ENCODE measurements at places on chromosomes 2 and 18. TPM values are rescaled to one million over a fixed set of nuclear protein-coding genes. Genes with fewer than 3 reads are reported as not detected.

DNA sequence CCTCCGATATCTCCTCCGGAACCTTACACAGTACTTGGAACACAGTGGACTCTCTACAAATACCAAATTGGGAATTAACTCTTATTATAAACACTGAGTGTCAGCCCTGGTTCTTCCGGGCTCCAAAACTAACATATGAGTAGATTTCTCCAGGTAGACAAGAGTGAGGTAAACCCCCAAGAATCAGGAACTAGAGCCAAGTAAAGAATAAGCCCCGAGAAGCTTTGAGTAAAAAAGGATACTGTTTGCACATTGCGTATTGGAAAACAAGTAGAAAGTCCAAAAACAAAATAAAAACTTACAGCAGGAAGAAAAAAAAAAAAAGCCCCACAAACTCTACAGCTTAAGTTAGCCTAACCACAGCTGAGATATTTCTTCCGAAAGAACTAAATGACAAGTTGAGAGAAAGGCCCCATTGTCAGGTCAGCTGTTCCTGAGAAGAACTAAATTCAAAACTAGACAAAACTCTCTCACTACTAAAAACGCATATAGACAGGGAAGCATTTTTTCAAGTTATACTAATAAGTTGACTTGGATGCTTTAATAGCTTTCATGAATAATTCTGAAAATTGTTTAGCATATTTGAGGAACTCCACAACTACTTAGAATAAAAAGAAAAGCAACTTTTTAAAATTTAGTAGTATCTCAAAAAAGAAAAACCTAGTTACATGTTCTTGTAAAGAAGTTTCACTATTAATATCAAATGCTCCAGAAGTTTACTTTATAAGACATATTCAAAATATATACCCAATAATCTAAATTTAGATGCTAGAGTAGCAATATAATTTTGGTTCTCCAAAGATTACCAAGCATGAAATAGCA is 4.3 kb upstream of the HAAO start:
- no peak for DNase-seq

GRCh38 chr18:45780568-45780967 is 44.9 kb upstream of the SIGLEC15 start:
- no peak for DNase-seq

DNA sequence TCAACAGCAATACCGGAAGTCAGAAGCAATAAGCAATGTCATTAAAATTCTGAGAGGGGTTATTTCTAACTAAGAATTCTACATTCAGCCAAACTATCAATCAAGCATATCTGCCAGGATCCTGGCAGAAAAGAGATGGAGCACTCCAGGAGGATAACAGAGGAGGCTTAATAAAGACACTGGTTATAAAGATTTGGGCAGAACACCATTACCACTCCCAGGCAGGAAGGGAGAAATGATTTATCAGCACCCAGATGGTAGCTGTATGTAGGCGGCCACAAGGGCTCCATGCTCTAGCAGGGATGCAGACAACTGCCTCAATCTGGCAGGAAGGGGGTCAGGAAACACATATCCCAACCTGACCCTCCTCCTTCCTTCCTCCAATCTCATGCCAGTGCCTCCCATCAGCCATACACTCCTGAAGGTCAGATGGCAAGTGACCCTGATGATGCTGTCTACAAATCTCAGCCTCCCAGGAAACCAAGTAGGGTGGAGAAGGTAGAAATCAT is 20.5 kb upstream of the TNFAIP6 start:
- DNase-seq = no peak

DNA sequence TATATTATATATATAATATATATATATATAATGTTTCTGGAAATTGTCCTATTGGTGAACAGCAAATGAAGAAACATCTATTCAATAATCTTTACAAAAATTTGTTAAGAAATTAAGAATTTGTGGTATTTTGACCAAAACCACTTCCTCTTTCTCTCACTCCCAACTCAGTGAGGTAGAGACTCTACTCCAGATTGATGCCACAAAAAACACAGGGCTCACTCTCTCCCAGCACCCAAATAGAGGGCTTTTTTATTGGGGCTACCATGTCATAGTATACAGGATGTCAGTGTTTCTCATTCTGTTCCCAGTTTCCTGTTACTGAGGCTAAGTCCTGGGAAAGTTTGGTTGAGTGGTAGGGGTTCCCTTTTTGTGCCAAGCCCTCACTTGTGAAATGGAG is 1155.4 kb downstream of the BCL11A start:
- DNase-seq = no peak

- DNase-seq = no peak
Observed at GRCh38 chr18:9825571-9826073, 60.2 kb upstream of the TXNDC2 start.

AP1S3 gene
- 17.4 TPM for total RNA-seq

DNA sequence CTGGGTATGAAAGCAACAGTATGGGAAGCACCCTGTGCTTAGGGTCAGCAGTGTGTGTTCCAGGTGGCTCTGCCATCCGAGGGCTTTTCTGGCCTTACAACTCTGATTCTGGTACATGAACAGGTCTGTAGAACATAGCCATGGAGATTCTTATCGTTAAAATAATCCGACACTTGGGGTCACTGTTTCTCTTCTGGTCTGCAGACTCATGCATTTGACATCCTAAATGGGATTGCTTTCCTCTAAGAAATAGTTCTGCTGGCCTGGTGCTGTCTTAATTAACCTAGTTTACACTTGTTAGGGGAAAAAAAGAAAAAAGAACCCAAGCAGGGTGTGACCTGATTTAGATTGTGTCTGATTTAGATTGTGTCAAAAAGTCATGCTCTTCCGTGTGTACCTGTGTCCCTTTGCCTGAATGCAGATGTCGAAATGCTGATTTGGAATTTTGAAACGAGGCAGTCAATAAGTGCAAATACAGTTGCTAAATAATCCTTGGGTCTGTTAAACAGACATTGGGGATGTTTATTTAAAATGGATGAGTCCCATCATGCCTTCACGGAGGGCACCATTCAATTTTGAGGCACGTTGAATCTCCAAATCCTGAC is 59.6 kb downstream of the TRPM8 start:
- no peak for DNase-seq

SGPP2 gene
- 0.11 TPM for total RNA-seq

DNA sequence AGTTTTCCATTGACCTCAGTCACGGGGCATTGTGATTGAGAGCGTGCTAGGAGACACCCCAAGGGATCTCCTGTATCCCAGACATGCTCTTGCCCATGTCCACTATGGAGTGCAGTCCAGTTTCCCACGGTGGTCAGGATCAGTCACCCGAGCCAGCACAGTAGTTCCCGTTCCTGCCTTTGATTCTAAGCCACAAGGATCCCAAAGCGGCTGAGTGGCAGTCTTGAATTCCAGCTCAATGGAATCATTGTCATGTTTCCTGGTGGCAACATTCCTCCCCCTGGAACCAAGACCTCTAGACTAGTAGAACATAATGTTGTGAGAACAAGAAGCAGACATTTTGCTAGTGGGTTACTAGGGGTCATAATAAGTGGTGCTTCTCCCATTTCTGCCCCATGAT is 154.3 kb downstream of the SEPTIN10 start:
- DNase-seq = no peak

- DNase-seq = no peak
Observed at GRCh38 chr2:127330753-127331152, 36.8 kb upstream of the ERCC3 start.
